Panc1 (cell line): ENCODE measurements at places on chromosomes 5 and 9.

DNA sequence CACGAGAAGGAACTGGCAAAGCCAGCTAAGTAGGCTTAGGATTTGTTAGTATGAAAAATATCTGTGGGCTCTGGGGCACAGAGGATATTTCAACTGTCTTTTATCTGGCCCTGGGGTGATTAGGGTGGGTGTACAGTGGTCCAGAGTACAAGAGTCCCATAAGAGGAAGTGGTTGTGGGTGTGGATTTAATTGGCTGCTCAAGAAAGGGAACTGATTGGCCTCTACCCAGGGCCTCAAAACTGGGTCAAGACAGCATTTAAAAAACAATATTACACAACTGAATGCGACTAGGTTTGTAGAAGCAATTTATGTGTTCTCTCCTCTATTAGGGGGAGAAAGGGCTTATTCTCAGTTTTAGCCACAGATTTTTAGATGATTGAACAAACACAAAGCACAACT, 1353.4 kb upstream of the WWC1 start:
- DNase-seq = no peak

- no peak for DNase-seq
These were observed 2168.1 kb downstream of the MAT2B start for GRCh38 chr5:165673499-165673898.

DNA sequence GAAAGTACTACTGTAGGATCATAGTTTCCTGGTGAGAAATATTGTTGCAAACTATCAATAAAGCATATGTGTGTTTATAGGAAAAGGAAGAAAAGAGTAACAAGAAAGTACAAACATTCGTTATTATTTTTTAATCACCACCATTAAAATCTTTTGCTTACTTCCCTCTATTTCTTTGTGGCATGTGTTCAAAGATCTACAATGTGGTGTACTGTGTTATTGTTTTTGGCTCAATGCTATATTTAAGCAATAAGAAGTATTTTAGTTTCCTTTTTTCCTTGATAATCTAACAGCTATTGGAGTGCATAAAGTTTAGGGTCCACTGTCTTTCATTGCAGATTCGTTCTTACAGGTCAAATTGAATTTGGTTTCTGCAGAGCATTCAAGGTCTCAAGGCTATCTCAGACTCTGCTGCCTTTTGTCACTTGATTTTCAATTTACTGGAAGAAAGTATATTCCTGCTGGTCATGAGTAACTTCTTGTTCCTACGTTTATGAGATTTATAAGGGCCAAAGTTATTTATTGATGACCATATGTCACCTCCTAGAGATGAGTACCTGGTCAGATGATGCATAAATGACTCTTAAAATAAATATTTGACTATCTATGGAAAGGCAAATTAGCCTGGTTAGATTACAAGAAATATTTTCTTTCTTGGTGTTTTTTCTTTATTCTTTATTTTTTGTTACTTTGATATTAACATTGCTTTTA, 323.0 kb downstream of the TMEM167A start:
- no peak for DNase-seq

- DNase-seq = no peak
These were observed 18.9 kb downstream of the TCF7 start for GRCh38 chr5:134133188-134133994.

- no peak for DNase-seq
These were observed 212.9 kb downstream of the ARRDC3 start for GRCh38 chr5:91170266-91170665.

- no peak for DNase-seq
These were observed 16.0 kb upstream of the HAND1 start for GRCh38 chr5:154494036-154494435.

- no peak for DNase-seq
These were observed 24.7 kb downstream of the DNAJA1 start for GRCh38 chr9:33049680-33050361.

GRCh38 chr5:136145030-136145429, 12.4 kb downstream of the SMAD5 start:
- DNase-seq = no peak

GRCh38 chr9:126164796-126165525, 161.7 kb upstream of the MVB12B start:
- DNase-seq = no peak

GRCh38 chr5:95027151-95027721, 257.7 kb downstream of the MCTP1 start:
- DNase-seq = no peak

DNA sequence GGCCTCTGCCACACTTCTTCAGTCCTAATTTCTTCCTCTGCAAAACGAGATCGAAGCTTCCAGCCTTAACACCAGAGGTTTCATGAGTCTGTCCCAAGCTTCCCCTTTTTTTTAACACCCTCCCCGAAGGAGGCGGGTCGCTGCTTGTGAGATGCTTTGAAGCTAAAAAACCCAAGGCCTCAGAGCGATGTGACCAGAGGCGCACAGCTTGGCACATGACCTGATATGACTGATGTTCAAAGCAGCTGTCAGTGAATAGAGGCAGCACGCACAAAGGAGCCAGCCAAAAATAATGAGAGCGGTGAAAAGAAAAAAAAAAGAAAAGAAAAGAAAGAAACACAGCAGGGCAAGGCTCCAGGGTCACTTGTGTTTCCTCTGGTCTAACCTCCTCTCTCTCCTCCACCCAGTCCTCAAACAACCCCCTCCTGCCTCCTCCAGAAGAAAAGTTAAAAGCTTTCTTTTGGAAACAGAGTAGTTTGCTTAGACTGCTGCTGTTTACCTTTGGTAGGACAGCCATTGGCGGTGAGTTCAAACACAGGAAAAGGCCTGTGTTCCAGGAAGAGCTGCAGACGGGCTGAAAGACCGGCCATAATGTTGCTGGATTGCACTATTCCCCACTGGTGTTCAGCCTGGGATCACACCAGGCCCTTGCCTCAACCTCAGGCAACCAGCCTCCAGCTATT, 10.9 kb upstream of the ZNF366 start:
- DNase-seq = no peak

- no peak for DNase-seq
These were observed 45.6 kb upstream of the RAI14 start for GRCh38 chr5:34610546-34610945.
